Effector memory CD8-positive, alpha-beta T cell (primary cell): ENCODE measurements at places on chromosomes 11 and 22.
A peak's percentile ranks its signal among the peaks of the same experiment; 100 is the strongest.

GRCh38 chr11:64448599-64449380, 89.8 kb downstream of the RPS6KA4 start:
- DNase-seq, result peak; percentile 72

GRCh38 chr22:37760152-37760551, 47.6 kb upstream of the GCAT start:
- no peak for DNase-seq

DNA sequence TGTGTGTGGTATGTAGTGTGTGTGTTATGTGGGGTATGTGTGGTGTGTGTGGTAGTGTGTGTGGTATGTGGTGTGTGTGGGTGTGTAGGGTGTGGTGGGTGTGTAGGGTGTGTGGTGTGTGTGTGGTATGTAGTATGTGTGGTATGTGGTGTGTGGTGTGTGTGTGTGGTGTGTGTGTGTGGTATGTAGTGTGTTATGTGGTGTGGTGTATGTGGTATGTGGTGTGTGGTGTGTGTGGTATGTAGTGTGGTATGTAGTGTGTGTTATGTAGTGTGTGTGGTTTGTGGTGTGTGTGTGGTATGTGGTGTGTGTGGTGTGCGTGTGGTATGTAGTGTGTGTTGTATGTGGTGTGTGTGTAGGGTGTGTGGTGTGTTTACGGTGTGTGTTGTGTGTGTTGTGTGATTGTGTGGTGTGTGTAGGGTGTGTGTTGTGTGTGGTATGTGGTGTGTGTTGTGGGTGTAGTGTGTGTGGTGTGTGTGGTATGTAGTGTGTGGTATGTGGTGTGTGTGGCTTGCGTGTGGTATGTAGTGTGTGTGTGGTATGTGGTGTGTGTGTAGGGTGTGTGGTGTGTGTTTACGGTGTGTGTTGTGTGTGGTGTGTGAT, 4.2 kb upstream of the PPP6R2 start:
- DNase-seq, result no peak

GRCh38 chr11:119673759-119674336, 55.2 kb downstream of the NECTIN1 start:
- peak; percentile 18 for DNase-seq

- DNase-seq, result no peak
Observed at GRCh38 chr11:117187428-117187798, 8.9 kb downstream of the SIDT2 start.
